Stimulated activated CD4-positive, alpha-beta T cell treated with anti-CD3 and anti-CD28 coated beads, Interleukin-12 subunit alpha, Interleukin-12 subunit beta, amount 100 ng/mL, for 24 hours (primary cell): ENCODE measurements at places on chromosomes 6 and 20.

DNA sequence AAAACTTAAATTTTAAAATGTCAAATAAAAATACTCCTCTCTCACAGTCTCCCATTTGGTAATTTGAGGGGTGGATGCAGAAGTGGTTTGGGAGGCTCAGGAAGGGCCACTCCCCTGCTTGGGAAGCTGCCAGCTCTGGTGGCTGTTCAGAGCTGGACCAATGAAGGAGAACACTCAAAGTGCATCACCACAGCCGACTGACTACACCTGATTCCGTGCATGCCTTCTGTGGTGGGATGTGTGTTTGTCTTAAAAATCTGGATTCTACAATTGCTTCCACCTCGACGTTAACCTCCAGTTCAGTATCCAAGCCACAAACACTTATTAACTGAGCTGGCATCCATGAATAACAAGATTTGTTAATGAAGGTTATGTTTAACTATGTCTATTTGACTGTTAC is 137.3 kb downstream of the FOXC1 start:
- DNase-seq: no peak

DNA sequence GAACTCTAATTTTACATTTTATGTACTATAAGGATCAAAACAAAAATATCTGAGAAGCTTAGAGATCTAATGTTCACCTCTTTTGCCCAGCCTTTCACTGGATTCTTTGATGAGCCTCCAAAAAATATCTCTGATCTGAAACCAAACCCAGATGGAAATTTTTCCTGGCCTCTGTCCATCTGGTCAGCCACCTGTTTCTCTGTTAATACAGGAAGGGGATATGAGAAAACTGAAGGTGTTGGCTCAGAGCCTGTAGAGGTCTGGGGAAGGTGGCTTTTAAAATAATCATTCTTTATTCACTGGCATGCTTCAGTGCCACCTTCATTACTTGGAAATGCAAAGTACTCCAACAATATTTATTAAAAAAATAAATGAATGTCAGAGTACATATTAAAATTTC is 8.5 kb upstream of the MCM3 start:
- DNase-seq: no peak

DNA sequence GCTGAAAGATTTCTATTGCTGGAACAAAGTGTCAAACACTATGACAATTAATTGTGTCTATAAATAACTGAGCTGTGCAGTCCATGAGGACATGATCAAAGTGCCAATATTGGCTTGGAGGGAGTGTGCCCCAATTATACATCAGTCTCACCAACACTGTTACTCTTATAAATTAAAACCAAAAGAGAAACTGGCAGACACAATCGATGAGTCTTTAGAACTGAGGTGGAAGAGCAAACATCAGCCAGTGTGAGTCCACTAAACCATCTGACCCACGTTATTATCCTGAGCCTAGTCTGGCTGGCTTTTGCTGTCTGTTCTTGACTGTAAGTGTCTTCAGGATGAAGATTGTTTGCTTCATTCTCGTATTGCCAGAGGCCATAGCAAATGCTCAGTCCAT is 98.9 kb downstream of the OLIG3 start:
- DNase-seq: no peak

- DNase-seq: no peak
Observed at GRCh38 chr6:23339268-23339667, 769.9 kb downstream of the HDGFL1 start.

DNA sequence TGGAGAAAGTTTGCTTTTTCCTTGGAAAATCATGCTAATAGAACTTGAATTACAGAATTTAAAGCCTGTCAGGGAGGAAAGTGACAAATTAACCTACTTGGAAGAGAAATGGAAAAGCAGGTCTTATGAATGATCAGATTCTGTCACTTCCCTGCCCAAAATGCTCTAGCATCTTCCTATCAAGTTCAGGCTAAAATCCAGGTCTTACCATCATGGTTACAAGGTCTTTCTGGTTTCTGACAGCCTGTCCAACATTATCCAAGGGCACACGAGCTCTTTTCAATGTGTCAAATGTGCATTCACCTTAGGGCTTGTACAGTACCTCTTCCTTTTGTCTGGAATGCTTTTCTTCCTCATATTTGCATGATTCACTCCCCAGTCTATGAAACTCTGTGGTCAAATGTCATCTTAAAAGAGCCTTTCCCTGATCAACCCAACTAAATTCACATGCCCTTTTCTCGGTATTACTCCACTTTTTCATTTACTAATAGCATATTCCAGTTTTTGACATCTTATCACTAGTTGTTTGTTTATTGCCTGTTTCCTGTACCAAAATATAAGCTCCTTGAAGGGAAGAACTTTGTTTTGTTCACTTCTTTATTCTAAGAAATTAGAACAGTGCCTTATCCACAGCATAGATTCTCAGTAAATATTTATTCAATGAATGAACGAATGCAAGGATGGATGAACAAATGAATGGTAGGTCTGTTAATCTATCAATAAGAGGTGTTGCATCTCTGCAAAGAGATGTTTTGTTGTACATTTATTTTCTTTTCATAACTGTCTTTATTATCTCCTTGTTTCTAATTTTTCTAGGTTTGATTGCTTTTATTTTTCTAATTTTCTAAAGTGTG is 139.5 kb downstream of the BCAS1 start:
- DNase-seq: no peak

DNA sequence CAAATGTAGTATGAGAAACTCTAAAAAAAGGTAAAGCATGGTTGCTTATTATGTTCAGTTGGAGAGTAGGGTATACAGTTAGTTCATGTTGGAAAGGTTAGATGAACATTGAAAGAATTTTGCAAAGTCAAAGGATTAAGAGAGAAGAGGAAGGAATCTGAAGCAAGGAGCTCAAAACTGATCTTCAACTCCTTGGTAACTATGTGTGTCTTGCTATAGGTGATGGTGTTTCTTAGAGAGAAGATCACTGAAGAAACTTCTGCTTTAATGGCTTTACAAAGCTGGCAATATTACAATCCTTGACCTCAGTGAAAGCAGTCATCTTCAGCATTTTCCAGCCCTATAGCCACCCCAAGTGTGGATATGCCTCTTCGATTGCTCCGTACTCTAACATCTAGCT is 4.7 kb downstream of the HLA-DRA start:
- DNase-seq: no peak

DNA sequence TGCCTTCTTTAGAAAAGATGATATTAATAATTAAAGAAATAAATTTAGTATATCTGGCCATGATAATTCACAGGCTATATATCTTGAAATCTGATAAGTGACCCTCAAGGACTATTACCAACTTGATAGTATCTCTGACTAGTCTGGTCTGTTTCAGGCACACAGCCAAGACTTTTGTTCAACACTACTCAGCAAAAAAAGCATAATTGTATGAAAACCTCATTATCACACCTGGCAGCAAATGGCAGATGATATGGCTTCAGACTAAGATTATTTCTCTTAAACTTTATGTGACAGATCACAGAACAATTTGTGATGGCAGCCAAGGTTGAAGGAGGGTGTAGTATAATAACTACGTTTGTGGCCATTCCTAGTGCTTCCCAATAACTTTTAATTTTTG is 114.7 kb downstream of the RWDD2A start:
- no peak for DNase-seq

DNA sequence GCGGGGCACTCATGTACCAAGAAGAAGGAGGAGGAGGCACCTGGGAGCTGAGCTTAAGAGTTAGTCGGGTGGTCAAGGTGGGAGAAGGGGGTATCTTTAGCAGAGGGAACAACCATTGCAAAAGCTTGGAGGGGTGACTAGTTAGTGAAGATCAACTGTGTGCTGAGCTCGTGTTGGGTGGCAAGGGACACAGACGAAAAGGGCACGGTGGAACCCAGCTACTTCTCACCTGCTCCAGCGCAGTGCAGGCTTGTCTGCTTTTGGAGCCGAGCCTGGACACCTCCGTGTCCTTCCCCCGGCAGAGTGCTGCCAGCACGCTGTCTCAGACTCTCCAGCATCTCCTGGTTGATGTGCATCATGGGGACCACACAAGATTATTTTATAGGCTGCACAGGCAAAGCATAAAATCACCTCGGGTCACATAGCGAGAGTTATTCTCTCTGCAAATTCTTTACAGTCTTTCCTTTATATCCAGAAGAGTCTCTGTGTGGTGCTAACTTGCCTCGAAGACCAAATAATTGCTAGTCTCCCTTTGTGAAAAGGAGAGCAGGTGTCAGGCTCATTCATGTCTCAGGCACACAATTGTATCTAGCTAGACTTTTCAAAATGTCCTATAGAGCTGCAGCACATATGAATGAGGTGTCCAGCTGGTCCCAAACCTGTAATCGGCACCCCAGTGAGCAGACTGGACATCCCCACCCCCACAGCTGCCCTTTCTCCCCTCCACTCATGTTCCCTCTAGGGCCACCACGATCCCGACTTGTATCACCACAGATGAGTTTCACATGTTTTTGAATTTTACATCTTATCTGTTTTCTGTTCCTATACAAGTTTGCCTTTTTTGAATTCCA is 123.4 kb downstream of the CEBPB start:
- DNase-seq: no peak
